ENCODE measurements at places on chromosomes 5 and 9. TPM values are rescaled to one million over a fixed set of nuclear protein-coding genes. Genes with fewer than 3 reads are reported as not detected.
A peak's percentile ranks its signal among the peaks of the same experiment; 100 is the strongest.

The PRR16 gene
- total RNA-seq: 1.5 TPM

The LMX1B gene
- total RNA-seq: 5.6 TPM

The QRFP gene
- not detected for total RNA-seq

DNA sequence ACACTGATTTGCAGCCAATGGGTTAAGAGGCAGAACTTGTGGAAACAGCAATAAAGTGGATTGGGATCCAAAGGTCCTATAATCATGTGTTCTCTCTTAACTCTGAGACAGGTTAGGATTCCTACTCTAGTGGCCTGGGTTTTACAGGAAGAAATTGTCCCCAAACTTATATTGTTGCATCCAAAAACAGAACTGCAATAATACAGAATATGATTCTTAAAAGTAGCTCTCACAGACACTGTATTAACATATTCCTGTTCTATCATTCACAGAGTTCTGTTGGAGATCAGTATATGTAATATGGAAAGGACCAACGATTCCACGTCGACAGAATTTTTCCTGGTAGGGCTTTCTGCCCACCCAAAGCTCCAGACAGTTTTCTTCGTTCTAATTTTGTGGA lies at the start of gene OR13C8:
Gene OR13C8 (plus strand): TSS at position 301 of the 400 bp plus-strand sequence. CDS start 0 bp downstream, at position 301.
- no peak for DNase-seq

DNA sequence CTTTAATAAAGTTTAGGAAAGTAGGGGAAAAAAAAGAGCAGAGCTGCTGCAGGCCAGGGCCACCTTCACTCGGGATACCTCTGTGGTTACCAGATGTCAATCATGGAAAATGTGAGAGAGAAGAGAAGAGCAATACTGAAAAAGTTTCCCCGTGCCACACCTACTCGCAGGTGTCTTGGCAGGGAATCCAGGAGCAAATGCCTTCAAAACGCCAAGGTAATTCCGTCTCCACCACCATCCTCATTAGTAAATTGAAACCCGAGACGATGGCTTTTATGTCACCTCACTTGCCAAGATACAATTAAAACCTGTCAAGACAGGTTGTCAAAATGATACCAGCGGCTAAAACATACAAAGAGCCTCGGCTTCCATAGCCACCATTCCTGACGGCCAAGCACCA lies 49.7 kb downstream of the FAM81B start:
- DNase-seq: no peak

DNA sequence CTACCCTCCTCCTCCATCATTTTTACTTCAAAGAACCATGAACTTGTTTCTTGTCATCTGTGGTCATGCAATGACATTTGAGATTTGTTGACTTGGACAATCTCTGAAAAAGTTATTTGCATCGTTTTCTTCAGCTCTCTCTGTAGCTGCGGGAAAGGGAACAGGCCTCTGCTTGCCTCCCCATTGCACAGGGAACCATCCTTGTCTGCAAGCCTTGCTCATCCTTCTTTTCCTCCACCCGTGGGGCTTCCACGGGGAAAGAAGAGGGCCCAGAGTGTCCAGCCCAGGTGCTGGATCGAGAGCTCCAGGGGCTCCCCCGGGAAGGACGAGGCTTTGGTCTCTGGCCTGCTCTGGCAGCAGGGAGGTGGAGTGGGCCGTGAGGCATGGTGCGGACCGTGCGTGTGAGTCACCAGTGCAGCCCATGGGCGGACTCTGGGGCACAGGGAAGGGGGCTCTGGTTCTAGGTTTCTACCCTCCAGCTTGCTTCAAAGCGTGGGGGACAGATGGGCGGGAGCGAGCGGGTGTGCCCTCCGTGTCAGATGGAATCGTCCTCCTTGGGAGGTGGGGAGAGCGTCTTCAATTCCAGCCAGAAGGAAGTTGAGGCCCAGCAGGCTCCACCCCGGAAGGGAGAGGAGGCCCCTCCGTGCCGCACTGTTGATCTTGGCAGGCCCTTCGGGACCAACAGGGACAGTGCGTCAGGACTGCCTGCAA lies 6.0 kb upstream of the IRX4 start:
- no peak for DNase-seq

DNA sequence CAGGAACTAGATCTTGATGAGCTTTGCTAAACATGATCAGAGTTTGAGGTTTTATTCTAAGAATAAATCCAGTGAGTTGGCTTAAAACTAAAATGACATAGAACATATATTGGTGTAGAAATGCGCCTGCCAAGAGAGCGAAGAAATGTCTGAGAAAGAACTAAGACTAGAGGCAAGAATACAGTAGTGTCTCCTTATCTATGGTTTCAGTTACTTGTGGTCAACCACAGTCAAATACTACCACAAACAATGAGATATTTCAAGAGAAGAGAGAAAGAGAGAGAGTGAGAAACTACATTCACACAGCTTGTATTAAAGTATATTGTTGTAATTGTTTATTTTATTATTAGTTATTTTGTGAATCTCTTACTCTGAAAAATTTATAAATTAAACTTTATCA lies 254.4 kb upstream of the CDH10 start:
- peak; percentile 39 for DNase-seq

DNA sequence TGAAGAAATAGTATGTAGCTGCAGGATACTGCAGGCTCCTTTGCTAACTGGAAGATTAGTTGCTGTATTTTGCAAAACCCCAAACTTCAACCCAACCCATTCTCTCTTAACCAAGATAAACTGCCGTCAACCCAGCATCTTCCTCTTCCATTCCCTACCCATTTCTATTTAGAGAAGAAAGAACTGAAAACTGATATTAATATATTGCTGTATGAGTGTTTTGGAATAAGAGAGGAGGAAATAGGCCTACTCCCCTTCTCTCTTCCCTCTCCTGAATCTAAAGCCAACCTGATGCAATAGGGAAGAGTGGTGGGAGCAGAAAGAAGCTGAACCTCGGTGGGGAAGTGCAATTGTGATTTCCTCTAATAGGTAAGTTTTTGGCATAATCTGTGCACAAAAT lies 83.7 kb downstream of the TMEM215 start:
- DNase-seq: no peak

DNA sequence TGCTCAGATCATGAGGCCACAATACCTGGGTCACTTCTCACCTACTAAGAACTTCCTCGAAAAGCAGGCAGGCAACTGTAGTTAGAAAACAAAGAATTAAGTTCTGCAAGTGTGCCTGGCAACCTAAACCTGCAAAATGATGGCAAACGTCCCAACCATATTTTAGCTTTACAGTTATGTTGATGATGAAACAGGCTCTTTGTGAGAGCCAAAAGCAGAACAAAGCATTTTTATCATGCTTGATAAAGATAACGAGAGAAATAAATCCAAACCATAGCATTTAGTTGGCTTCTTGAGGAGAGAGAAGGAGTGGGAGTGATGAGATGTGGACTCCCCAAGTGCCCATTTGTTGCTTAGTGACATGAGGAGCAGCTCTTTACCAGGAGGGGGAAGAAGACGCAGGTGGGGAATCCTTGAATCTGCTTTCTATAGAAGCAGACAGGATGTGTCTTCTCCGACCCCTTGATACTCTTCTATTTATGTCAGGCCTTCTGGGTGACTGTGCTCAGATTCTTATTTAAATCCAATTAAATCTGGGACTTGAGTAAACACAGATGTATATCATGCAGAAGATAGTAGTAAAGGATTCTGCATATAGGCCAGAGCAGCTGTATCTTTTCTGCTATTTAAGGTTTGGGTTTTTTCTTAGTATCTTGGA lies 221.2 kb downstream of the TMEM167A start:
- DNase-seq: no peak

- DNase-seq: peak; percentile 25
Observed at GRCh38 chr9:78074385-78075291, 43.0 kb upstream of the GNAQ start.

DNA sequence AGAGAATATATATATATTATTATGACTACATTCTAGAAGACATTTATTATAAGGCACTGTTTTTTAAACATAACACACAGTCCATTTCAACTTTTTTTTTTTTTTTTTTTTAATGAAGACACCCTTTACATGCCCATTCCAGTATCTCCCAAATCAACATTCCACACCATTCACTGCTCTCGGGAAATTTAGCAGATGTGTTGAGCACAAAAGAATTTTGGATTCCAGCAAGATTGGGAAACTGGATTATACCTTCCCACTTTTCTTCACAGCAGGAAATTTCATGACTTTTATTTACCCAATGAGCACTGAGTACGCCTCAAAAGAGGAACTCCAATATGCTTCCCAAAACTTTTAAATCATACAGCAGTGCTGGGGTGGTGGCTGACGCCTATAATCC lies 333.6 kb upstream of the DAB2 start:
- no peak for DNase-seq

The ZNG1A gene
- 10.5 TPM for total RNA-seq

The GFRA3 gene
- not detected for total RNA-seq

The LCN1 gene
- not detected for total RNA-seq

- DNase-seq: peak; percentile 58
Observed at GRCh38 chr5:15799014-15799413, 299.0 kb downstream of the FBXL7 start.

The BAAT gene
- 0.85 TPM for total RNA-seq

GRCh38 chr5:67305913-67306710 lies 109.5 kb upstream of the CD180 start:
- DNase-seq: no peak

- DNase-seq: no peak
Observed at GRCh38 chr5:158179271-158179670, 320.3 kb upstream of the CLINT1 start.

The PDCD1LG2 gene
- not detected for total RNA-seq

DNA sequence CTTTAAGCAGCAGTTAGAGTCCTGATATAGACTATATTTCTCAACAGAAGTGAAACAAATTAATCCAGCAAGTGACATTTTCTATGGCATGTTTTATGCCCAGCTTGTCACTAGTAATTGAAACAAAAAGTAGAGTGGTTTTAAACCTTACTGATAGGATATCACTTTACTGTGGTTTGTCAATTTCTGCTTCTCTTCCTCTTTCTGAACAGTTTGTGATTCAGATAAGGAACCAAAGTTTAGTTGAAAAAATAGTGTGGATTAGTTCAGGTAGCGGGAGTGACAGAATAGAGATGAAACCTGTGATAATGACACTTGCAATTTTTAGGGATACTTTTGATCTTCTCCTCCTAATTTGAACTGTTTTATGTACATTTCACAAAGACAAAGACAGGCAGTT lies 485.7 kb upstream of the EDIL3 start:
- no peak for DNase-seq

GRCh38 chr5:77425998-77426659 lies 66.0 kb downstream of the WDR41 start:
- no peak for DNase-seq

DNA sequence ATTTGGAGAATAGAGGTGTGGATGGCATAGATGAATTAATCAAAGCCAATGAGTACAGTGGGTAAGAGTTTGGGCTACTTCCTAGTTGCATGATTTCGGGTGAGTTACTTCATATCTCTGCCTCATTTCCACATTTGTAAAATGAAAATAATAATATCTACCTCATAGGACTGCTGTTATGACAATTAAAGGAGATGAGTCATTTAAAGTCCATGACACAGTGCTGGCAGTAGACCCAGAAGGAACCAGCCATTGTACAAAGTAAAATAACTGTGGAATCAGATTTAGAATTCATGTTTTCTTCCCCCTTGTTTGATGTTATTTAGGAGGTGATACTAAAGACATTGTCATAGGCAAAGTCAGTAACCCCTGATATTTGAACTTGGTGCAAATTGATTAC lies 139.5 kb upstream of the SLC27A6 start:
- DNase-seq: no peak

The PLPPR1 gene
- total RNA-seq: 0.16 TPM

The OR13D1 gene
- not detected for total RNA-seq

The ARID3C gene
- total RNA-seq: 0.26 TPM

DNA sequence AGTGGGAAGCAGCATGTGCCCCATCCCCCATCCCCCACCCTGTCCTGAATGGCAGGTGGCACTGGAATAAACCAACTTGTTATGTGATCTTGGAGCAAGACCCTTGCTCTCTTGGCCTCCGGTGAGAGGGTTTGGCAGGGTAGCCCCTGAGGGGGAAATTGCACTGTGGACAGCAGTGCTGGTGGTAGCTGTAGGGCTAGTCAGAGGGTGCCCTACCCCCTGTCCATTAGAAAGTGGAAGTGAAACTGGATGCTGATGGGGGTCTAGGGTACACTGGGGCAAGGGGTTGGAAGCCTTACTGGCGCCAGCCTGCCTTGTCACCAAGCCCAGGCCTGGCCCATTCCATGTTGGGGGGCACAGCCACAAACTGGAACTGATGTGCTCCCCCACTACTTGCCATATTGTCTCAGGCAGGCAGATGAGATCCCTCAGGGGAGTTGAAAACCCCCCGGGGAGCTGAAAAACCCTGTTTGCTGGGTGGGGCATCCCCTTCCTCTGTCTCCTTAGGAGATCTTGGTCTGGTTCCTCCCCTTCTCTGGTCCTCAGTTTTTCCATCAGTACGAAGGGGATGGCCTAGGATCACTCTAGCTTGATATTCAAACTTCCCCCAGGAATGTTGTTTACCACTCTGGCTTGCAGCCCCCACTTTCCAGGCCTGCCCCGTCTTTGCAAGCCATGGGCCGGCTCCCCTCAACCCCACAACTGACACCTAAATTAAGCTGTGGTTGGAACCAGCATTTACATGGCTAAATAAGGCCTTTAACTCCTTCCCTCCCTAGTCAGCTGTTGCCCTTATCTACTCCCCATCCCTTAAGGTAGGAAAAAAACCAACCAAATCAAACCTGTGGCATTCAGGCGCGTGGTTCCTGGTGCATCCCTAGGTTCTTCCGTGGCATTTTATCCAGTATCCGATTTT lies 14.4 kb upstream of the SYNPO start:
- no peak for DNase-seq

The CRB2 gene
- not detected for total RNA-seq

DNA sequence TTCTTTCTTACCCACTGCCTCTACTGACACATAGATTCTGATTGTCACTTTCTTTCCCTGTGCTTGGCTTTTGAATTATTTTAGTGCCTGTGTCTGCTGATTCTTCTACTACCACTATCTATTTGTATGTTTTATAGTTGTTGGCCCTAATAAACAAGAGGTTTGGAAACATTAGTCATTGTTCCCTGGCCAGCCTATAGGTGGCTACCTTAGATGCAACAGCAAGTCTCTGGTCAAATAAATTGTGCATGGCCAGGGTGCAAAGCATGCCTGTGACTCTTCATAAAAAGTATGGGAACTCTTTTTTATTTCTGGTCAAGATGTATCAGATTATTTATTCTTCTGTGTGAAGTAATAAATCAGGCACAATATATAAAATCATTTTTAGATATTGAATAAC lies 124.4 kb downstream of the PLK2 start:
- peak; percentile 3 for DNase-seq

Measured in SK-MEL-5 (cell line).